ENCODE measurements at places on chromosomes 2 and 18. TPM values are rescaled to one million over a fixed set of nuclear protein-coding genes. Genes with fewer than 3 reads are reported as not detected.

SFTPB gene
- total RNA-seq, result 9.8 TPM

KCTD1 gene
- 5.0 TPM for total RNA-seq

GRCh38 chr2:149225446-149225845, 104.9 kb upstream of the LYPD6 start:
- DNase-seq, result no peak

DCC gene
- not detected for total RNA-seq

STK11IP gene
- total RNA-seq, result 7.7 TPM

GRCh38 chr2:19319698-19320097, 38.7 kb downstream of the OSR1 start:
- DNase-seq, result no peak

All from left lobe of liver (tissue), 2 donors.